ENCODE measurements at places on chromosomes 6 and 20.
A peak's percentile ranks its signal among the peaks of the same experiment; 100 is the strongest.

DNA sequence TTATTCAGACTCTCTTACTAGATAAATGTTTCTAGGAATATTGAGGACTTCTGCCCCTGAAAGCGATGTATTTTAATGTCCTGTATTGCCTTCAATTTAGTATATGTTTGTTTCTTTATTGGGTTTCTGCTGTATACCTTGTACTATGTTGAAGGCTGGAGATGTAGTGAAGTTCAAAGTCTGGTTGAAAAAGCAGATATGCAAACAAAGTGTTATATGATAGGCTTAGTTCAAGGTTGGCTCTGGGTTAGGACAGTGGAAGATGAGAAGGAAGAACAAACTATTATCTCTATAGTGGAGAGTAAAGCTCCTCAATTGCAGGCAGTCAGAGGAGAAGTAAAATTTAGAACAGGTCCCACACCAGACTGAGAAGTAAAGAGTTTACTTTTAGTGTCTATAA, 36.3 kb upstream of the ADGRG6 start:
- DNase-seq: no peak

DNA sequence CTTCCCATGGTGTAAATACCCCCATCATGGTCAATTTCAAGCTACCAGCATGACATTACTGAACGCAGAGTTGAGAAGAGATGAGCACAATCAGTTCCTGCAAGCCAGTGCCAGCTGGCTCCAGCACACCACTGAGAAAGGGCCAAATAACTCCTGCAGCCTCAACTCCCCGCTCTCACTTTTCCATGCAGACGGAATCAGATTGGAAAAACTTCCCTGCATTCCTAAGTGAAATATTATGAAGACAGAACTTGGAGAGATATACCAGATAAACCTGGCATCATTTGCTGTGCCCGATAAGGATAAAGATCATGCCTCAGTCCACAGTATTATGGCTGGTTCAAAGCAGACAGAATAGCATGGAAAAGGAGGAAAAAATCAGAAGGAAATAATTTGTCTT, 56.7 kb downstream of the FILIP1 start:
- DNase-seq: no peak

DNA sequence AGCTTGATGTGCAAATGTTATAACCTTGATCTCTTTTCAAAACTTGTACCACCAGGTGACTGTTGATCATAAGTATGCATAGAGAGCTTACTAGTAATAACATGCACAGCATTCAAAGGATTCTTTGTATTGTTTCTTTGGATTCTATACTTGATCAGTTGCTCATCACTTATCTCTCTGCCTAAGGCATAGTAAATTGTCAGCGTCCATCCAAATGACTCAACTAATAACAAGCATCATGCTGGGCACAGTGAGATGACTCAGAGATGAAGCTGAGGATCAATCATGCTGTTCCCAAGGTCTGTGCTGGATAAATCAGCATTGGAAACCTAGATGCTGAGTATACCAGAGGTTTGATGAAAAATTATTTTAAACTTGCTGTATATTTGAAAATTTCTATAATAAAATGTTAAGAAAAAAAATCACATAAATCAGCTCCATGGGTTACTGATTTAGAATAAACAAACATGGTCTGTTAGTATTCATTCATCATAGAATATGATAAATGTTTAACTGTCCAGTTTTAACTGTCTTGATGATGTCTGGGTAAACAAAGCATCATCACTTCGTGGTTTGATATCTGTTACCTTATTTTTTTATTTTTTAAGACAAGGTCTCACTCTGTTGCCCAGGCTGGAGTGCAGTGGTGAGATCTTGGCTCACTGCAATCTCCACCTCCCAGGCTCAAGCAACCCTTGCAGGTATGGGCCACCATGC, 45.6 kb upstream of the SGK1 start:
- no peak for DNase-seq

DNA sequence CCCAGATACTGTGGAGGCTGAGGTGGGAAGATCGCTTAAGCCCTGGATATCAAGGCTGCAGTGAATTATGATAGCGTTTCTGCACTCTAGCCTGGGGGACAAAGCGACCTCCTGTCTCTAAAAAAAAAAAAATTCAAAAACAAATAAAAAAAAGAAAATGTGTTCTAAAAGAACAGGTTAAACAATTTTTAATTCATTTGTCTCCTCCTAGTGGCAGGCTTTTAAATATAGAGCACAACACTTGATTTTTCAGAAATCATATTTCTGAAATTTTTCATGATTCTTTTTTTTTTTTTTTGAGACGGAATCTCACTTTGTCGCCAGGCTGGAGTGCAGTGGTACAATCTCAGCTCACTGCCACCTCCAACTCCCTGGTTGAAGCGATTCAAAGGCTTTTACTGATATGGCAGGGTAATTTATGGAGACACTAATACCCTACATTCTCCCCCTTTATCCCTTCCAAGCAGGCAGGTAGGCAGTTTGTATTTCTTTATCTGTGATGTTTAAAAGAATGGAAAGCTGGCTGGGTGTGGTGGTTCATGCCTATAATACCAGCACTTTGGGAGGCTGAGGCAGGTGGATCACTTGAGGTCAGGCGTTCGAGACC, 8.7 kb upstream of the GTF3C6 start:
- DNase-seq: no peak

DNA sequence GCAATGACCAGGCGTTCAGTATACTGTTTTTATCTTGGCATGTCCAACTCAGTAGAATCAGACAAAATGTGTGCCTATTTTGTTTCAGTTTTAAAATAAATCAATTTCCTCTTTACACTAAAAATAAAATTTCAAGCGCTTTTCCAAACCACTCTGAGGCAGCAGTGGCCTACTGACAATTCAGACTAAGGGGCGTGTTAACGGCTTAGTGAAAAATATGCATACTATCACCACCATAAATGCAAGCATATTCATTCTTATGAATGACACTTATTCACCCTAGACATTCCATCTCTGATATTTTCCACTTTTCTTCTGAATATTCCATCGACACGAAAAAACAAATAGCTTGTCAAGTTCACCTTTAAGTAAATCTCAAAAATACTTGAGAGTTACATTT, 7.5 kb downstream of the TBX18 start:
- no peak for DNase-seq

- no peak for DNase-seq
Observed at GRCh38 chr20:54713727-54714126, 238.3 kb downstream of the DOK5 start.

DNA sequence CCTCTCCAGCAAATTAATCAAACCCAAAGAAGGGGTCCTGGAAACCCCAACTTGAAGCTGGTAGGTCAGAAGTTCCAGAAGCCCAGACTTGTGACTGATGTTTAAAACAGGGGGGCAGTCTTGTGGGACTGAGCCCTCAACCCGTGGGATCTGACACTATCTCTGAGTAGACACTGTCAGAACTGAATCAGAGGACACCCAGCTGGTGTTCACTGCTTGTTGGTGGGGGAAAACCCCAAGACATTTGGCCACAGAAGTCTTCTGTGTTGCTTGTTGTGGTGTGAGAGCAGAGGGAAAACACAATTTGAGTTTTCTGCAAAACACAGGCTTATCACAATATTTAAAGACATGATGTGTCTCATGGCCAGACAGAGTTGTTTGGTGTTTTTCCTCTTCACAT, 29.9 kb downstream of the KIF13A start:
- no peak for DNase-seq

GRCh38 chr6:7112741-7113313, 5.1 kb downstream of the RREB1 start:
- peak; percentile 43 for DNase-seq

- DNase-seq: no peak
Observed at GRCh38 chr6:19261642-19262041, 575.5 kb upstream of the ID4 start.

- no peak for DNase-seq
Observed at GRCh38 chr6:33794910-33795623, 6.1 kb upstream of the LEMD2 start.

- no peak for DNase-seq
Observed at GRCh38 chr6:170100046-170100445, 190.8 kb downstream of the DLL1 start.

- no peak for DNase-seq
Observed at GRCh38 chr20:36477475-36477874, 63.8 kb upstream of the MYL9 start.

DNA sequence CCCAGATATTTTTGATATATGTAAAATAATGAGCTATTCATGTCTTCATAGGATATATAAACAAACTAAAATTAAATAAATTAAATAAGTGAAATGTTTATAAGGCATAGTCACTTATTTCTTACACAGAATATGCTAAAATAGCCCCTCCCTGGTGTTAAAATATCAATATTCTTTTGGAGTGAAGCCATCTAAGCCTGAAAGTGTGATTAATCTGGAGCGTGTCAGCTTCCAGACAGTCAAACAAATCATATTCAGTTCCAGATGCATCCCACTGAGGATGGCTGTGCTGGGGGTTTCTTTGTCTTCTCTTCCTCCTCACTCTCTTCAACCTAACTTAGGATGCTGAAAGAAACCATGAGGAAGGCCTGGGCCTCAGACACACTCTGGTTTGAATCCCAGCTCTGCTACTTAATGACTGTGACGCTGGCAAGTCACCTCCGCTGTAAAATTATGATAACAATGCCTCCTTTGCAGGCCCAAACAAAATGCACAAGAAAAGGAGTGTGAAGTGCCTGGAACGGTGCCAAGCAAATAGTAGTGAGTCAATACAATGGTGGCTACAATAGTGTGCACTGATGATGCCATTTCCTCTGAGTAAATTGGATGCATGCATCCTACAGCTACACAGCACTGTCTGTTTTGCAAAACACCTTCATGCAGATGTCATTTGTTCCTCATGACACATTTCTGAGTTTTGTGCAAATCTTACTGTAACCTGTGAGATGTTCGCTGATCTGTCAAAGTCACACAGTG, 161.4 kb downstream of the FOXC1 start:
- peak; percentile 44 for DNase-seq

GRCh38 chr20:3660262-3661059, 2.7 kb downstream of the GFRA4 start:
- no peak for DNase-seq
